Right forelimb (tissue), 1 donor: ENCODE measurements at places on chromosomes 6 and 20.

DNA sequence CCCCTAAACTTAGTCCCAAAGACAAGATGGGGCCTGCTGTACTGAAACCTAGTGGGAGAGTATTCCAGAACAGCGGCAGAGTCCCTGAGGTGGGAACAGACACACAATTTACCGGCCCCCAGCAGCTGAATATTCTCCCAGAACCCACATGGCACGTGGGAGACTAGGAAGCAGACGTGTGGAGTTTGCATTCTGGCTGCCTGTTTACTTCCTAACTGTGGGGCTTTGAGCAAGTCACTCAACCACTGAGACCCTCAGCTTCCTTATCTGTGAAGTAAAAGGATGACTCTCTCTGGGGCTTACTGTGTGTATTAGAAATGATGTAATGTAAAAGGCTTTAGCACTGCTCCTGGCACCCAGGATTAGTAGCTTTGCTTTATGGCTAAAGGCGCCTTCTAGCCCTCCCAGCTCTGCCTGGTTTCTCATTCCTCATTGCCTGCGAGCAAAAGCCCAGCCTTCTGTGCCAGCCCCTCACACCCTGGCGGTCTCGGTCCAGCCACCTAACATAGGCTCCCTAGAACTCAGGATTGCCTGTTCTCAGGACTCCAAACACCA, 353.1 kb downstream of the CDC5L start:
- DNase-seq: no peak

DNA sequence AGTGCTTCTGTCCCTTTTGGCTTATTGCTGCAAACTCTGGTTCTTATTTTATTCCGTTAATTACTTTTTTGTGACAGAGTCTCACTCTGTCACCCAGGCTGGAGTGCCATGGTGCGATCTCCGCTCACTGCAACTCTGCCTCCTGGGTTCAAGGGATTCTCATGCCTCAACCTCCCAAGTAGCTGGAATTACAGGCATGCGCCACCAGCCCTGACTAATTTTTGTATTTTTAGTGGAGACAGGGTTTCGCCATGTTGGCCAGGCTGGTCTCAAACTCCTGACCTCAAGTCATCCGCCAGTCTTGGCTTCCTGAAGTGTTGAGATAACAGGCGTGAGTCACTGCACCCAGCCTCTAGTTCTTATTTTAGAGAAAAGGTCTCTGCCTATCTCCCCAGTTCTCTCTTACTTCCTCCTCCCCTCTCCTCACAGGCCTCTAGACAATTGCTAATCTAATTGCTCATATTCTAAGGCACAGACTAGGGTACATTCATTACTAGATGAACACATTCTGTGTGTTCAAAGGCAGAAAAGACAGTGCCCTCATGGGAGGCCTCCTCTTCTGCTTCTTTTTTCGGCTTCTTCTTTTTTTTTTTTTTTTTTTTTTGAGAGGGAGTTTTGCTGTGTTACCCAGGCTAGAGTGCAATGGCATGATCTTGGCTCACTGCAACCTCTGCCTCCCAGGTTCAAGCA, 27.0 kb downstream of the EDEM2 start:
- DNase-seq: no peak

- DNase-seq: no peak
These were observed 48.3 kb upstream of the TBC1D32 start for GRCh38 chr6:121382467-121383121.

DNA sequence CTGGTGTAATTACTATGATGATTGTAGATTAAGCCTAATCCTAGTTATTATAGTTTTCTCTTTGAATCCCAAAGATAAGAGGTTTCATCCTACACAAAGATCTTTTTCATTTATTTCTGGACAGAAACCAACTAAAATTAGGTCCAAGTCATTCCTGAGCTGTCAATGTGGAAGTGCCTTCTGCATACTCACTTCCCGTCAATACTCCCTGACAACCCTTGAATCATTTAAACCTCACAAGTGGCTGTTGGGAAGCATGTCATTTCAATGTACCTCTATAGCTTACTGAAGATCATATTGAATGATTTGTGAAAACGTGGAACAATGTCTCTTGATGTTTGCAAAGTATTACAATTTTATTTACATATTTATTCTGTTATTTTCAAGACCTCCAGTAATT, 274.1 kb downstream of the HACE1 start:
- no peak for DNase-seq

DNA sequence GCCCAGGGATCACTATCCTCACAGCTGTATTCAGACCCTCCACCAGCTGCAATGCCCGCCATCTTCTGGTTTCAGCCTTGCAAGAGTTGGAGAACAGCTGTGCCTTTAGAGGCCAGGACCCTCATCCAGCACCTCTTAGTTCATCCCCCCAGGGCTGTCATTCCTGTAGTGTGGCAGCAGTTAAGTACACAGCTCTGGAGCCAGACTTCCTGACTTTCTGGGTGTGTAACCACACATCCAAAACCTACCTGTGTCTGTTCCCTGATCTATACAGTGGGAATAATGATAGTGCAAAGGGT, 452 bp upstream of the TREM2 start:
- no peak for DNase-seq

DNA sequence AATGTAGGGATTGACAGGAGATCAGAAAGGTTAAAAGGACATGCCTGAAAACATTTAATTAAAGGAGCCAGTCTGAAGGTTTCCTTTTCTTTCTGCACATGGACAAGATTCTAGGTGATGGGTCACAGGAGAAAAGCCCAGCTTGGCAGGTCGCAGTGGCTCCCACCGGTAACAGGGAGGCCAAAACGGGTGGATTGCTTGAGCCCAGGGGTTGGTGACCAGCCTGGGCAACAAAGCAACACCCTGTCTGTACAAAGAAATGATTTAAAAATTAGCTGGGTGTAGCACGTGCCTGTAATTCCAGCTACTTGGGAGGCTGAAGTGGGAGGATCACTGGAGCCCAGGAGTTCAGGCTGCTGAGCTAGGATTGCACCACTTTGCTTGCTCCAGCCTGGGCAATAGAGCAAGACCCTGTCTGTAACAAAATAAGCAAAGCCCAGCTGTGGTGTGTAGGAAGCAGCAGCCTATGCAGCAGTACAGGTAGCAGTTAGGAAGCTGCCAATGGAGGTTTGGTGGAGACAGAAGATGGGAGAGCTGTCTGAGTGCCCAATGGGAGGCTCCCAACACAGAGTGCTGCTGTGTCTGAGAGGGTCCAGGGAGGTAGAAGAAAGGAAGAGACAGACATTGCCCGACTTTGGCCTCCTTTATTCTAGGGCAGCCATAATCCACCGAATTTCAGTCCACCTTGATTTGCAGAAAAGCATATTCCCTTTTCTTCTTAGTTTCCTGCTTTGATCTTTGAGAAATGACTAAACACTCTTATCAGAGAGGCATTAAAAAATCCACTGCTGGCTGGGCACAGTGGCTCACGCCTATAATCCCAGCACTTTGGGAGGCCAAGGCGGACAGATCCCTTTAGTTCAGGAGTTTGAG, 7.1 kb upstream of the AP5S1 start:
- peak; percentile 45 for DNase-seq

- DNase-seq: no peak
These were observed 97.3 kb downstream of the ANKRD60 start for GRCh38 chr20:58131151-58131550.
